ENCODE measurements at places on chromosomes 12 and 14.

DNA sequence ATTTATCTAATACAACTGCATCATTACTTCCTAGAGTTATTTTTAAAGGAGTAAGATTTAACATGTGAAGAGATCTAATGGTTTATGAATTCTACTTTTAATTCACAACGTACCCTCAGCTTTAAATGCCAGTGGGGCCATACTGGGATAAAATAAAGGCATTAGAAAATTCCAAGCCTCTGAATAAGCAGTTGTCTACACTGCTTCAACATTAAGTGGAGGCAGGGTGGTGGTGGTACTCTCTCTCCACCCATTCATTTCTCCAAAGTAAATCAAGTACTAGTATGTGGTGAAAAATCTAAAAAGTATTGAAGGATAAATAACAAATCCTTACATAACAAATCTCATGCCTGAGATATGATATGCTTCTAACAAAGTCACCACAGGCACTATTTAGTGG is 52.4 kb downstream of the FERMT2 start:
- no peak for DNase-seq

GRCh38 chr12:83784298-83784890 is 1097.7 kb downstream of the TMTC2 start:
- DNase-seq: no peak

GRCh38 chr12:52522346-52523011 is 2.3 kb upstream of the KRT5 start:
- DNase-seq: no peak

DNA sequence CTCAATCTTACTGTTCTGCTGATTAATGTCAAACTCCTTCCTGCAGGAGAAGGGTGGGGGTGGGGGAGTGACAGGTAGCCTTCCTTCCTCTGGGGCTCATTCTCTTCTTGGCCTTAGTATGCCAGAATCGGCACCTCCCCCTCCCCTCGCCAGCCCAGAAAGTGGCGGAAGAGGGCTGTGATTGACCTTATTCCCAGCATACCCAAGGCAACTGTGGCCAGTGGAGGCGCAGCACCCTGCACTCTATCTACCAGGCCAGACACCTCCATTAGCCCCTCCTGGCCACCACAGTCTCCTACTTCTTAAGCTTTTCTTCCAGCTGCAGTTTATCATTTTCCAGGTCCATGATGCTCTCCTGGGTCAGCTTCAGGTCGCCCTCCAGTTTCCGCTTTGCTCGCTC is 15.5 kb downstream of the MYH6 start:
- DNase-seq: no peak

GRCh38 chr12:116303929-116304328 is 26.4 kb upstream of the MED13L start:
- DNase-seq: peak; percentile 42

DNA sequence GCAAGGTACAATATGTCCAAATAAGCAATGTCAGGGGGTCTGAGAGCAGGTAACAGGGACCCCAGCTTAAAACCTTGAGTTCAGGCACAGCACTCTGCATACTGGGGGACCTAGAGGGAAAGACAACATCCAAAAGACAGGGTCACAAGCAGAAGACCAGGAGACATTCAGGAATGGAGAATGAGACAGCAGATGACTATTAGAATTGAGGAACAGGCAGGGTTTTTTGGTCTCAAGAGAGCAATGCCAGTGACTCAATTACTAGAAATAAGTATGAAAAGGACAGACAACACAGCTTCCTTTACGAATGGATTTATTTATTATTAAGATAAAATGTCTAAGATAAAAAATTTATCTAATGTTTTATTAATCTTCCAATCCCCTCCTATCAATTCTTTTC is 223.0 kb downstream of the PTPRO start:
- DNase-seq: peak; percentile 74

DNA sequence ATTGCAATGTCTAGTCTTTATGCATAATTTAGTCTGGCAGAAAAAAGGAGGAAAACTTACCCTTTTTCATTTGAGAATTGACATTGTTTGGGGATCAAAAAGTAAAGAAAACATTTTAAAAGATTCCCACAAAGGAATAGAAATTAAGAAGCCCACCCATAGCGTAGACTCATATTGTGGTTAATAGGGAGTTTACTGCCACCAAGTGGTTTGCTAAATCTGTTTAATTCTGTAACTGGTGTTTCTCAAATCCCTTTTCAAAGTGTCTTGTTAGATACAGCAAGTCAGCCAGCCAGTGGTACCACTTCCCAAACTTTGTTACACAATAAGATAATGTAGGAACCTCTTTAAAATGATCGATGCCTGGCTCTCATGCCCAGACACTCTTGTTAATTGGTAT is 180.3 kb downstream of the IPO8 start:
- DNase-seq: no peak

- no peak for DNase-seq
These were observed 30.5 kb upstream of the METAP2 start for GRCh38 chr12:95443459-95443858.

DNA sequence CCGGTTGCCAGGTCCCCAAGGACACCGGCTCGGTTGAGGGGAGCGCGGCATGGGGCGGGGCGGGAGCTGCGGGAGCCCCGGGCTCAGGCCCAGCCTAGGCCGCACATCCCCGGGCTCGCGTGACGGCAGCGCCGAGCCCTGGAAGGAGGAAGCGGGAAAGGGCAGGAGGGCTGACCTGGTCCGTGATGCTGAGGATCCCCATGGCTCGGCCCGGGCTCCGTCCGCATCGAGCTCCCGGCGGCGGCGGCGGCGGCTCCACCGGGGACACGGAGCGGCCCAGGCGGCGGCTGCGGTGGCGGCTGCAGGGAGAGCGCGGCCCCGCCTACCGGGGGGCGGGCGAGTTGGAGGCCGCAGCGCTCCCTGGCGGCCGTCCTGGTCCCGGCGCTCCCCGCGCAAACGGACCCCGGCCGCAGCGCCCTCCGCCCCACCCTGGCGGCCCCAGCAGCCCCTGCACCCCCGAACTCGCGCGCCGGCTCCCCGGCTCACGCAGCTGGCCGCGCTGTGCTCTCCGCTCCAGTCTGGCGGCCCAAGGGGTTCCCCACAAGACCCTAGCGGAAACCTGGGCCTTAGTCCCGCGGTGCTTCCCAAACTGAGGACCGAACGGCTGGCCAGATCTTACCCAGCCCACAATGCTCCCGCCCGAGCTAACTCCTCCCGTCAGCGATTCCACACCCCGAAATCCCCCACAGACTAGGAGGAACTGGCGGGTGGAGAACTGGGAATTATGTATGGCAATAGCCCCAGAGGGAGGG is at the start of gene ANKRD52:
ANKRD52 (minus strand) TSS at position 317 of the 752 bp plus-strand sequence; CDS start at position 202, 115 bp downstream.
- peak; percentile 87 for DNase-seq

DNA sequence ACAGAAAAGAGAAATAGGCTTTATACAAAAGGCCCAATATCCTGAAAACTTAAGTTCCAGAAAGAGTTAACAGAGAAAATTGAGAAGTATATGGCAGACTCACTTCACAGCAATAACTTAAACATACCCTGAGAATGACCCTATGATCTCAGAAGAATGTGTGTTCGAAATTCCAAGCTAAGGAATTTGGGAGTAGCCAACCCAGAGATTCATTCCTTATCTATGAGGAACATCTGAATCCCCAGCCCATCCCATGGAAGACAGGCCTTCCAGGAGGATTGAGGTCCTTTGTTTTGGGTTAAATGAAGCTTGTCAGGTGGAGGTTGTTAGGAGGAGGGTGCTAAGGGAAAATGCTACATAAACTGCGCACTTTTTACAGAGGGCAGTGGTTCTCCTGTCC is 7.5 kb upstream of the SAV1 start:
- DNase-seq: no peak

DNA sequence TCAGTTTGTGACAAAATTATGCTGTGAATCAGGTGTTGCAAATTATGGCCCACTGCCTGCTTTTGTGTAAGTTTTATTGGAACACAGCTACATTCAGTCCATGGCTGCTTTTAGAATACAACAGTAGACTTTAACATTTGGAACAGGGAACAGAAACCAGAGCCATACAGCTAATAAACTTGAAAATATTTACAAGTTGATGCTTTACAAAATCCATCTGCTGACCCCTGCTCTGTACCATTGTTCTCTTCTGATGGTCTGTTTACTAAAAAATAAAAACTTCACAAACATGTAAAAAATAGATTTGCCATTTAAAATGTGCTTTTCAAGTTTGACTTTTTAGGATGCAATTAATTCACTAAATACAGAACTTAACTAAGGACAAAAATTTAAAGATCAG is 20.8 kb downstream of the PSMA3 start:
- DNase-seq: no peak

DNA sequence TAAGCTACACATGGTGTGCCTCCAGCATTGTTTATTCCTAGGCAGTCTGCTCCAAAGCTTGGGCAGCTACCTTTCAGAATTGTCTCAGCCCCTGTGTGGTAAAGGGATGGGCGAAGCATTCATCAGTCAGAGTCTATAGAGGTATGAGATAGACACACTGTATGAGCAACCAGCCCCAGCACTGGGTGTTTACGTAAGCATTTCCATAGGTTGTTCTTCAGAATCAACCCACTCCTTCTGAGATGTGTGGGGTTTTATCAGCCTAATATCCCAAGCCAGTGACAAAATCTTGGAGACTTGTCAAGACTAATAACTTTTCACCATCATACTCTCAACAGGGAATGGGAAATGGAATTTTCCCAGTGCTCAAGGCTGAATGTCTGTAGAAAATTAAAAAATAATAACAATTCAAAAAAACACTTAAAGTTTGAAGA is 98.2 kb downstream of the BTG1 start:
- no peak for DNase-seq

- no peak for DNase-seq
These were observed 96.8 kb downstream of the SRGAP1 start for GRCh38 chr12:63941166-63941800.

DNA sequence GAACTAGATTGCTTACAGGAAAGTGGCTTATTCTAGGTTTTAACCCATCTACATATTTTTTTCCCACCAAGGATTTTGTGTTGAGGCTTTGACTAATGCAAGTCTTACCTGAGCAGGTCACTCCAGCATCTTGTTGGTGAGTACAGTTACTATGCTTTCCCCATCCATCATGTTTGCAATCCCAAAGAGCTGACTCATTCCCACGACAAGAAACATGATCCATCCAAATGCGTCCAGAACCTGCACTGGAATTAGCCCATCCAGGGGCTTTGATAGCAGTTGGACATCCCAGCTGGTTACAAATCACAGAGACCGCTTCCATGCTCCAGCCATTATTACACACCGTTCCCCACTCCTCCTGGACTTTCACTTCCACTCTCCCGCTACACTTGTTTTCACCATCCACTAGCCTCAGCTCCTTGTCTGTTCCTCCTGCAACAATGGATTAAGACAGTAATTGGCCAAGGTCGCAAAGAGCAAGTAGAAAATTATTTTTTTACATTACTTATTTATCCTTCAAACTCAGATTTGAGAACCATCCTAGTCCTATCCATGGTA is 2.5 kb downstream of the CD163 start:
- DNase-seq: peak; percentile 63

GRCh38 chr12:105931762-105932570 is 206.8 kb downstream of the NUAK1 start:
- no peak for DNase-seq

- peak; percentile 79 for DNase-seq
These were observed 2.5 kb downstream of the LGALS3 start for GRCh38 chr14:55131370-55132137.

DNA sequence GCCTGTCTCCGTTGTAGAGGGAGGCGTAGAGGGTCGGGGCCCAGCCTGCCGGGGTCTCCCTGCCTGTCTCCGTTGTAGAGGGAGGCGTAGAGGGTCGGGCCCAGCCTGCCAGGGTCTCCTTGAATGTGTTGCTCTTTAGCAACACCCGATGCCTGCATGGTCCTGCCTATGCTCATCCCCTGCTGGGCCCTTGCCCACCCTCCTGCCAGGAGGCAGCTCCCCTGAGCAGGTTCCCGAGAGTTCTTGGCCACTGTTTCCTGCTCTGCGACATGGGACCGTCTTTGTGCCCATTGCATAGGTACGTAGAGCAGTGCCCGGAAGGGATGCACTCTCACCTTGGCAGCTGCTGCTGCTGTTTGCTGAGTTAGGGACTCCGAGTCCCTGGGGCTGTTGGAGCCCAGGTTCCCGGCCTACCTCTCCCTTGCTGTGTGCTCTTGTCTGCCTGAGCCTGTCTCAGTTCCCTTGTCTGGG is 3.3 kb downstream of the KIF26A start:
- no peak for DNase-seq

DNA sequence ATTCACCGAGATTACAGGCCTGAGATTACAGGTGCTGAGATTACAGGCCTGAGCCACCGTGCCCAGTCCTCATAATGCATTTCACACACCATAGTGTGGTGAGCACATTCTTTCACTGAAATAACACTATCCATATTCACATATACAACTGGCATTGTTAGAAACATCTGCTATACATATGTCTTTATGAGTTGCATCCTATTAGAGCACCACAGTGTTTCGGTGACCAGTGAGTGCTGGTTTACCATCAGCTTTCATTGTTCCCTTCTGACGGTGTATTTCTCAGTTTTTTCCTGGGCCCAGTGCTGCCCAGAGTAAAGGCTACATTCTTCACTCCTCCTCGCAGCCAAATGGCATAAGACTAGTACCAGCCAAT is 96.2 kb upstream of the FGD4 start:
- no peak for DNase-seq

DNA sequence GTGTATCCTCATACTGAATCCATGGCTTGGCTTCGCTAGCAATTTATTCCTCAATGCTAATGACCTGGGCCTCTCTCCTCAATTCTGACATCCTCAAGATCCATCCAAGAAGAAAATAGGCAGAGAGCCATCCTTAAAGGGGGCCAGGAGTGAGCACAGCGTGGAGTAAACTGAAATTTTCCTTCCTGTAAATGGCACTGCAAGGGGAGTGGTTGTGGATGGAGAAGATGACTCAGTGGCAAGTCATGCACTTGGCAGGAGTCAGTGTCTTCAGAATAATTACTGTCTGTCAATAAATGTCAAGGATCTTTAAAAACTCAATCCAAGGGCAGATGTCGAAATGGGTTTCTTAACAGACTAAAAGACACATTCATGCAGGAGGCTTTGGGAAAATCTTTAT is 88.0 kb upstream of the TMEM132C start:
- DNase-seq: no peak

GRCh38 chr14:72722201-72722785 is 171.6 kb downstream of the DPF3 start:
- DNase-seq: no peak

GRCh38 chr14:25351269-25351668 is 301.3 kb upstream of the STXBP6 start:
- DNase-seq: no peak

DNA sequence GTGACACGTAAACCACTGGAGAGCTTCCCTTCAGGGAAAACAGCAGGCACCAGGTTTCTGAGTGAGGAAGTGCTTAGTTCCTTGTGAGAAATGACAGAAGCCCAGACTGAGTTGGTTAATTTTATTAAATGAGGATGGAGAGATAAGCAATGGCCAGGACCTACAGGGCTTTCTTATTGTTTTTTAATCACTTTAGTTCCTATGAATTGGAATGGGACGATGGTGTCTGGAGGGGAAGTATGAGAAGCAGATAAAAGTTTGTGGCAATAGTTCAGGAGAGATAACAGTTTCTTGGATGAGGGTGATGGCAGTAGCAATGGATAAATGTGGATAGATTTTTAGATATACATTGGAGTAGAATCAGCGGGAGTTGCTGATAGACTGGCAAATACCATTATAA is 86.5 kb upstream of the PTPRR start:
- no peak for DNase-seq

Measured in suppressor macrophage (primary cell).